Left lung (tissue), 14 donors: ENCODE measurements at places on chromosomes 12 and 14.

GRCh38 chr14:43005807-43006206, 1399.1 kb downstream of the LRFN5 start:
- DNase-seq: no peak

- no peak for DNase-seq
Measured at GRCh38 chr14:44945264-44945663, 16.5 kb downstream of the KLHL28 start.

- no peak for DNase-seq
Measured at GRCh38 chr14:74959596-74960180, 4.3 kb upstream of the PGF start.

DNA sequence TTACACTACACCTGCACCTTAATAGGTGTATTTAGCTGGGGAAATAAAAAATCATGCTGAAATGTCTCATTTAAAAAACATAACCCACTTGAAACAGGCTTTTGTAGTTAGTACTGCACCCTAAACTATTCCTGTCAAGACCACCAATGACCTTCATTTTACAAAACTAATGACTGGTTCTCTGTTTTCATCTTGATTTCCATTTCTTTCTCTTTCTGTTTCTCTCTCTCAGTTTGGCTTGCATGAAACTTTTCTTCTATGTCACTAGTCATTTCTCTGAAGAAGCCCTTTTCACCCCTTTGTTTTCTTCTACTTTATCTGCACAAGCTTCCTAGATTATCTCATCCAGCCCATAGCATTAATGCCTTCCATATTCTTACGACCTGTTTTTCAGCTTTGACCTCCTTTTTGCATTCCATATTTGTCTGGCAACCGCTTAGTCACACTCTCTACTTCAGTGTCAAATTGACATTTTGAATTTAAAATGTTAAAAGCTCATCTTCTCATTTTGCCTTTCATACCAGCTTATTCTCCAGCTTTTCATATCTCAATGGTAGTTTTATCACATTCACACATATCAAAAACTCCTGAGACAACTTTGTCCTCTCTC, 32.7 kb upstream of the KLRF1 start:
- DNase-seq: no peak

GRCh38 chr14:28870033-28870564, 103.5 kb downstream of the FOXG1 start:
- DNase-seq: no peak

- no peak for DNase-seq
Measured at GRCh38 chr12:3168223-3169221, 91.3 kb downstream of the TSPAN9 start.

- DNase-seq: no peak
Measured at GRCh38 chr14:42353315-42353714, 746.6 kb downstream of the LRFN5 start.

DNA sequence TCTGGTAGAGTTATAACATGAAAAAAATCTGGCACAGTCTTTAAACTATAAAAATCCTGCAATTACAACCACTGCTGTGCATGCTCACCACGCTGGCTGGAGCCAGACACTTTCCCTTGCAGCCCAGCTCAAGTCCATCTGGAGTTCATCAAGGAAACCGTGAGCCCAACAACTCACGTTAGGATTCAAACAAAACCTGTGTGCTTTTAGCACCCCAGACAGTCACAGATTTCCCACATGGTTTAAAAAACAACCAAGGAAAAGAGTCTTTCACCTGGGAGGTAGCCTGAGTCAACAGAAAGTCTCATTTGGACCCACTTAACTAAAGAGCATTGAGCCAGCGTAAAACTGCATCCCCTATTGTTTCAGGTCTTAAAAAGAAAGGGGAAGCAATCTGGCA, 4.7 kb downstream of the LRIG3 start:
- no peak for DNase-seq

DNA sequence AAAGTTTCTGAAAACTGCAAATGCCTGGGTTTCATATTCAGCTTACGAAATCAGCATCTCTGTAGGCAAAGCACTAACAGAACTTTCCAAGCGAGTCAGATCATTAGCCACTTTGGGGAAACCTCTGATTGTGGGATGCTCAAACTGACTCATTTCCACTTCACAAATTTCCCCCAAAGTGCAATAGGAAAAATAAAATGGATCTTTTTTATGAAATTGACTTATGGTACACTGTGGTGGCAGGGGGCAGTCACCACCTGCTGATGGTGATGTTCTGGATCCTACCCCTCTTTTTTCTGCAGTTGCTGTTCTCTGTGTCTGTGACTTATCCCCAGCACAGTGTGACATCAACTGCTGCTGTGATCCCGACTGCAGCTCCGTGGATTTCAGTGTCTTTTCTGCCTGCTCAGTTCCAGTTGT, 5.6 kb downstream of the TCTN1 start:
- no peak for DNase-seq

DNA sequence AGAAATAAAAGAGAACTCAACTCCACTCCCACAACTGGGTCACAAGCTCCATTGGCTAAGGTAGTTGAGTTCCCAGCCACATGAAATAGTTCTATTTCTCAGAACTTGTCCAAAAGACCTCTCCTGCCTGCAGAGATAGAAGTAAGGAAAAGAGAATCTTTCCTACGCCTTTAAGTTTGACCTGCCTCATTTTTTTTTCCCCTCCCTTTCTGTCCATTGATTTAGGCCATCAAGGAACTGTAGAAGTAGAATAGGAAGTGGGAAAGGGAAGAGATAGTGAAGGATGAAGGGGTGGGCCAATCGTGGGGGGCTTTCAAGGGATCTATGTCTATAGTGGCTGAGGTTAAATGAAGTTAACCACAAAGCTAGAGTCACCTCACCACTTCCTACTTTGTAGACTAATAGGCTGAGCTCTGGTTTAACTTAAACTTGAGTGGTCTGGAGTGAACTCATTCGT, 13.9 kb upstream of the NUDT4 start:
- DNase-seq: no peak
